ENCODE measurements at places on chromosomes 11 and 22.

- DNase-seq: no peak
Measured at GRCh38 chr22:37101311-37102066, 8.0 kb downstream of the TMPRSS6 start.

DNA sequence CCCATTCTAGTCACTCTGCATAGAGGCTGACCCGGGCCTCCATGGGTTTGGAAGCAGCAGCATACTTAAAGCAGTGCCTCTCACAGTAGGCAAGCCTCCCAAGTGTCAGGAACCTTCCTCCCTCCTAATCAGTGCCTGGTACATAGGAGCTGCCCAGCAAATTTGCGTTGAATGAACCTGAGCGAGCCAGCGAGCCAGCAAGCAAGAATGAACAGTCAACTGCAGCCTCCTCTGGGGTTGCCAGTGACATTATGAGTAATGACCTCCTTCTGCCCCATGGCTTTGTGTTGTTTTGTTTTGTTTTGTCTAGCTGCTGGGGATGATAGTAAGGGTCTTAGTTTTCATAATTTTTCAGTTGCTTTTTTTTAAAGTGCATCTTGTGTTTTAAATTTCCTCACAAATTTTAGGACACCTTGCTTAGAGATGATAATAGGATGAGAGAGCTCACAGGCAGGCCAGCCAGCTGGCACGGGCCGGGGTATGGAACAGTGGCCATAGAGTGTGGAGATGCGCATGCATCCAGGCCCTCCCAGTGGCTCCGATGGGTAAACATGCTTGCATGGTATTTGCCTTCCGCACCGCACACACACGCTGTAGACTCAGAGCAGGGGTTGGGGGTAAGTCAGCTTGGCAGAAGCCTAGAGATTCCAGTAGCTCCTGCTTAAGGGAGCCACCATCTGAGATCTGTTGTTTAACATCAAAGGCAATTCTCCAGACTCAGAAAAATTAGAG is 36.1 kb downstream of the TTC12 start:
- no peak for DNase-seq

DNA sequence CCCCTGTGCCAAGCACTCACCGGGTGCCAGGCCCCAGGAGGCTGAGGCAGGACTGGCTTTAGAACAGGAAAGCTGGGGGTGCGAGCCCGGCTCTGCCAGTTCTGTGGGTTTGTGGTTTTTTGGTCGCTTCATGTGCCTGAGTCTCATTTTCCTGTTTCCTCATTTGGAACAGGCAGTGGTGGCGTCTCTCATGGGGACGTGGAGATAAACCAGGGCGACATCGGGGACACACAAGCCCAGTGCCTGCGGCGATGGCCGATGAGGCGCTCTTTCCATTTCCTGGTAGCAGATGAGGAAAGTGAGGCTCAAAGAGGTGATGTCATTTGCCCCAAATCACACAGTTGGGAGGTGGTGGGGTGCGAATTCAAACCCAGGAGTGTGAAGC is 20.8 kb upstream of the CHKA start:
- no peak for DNase-seq

GRCh38 chr11:31415435-31415834 is 45.8 kb downstream of the DNAJC24 start:
- DNase-seq: no peak

- DNase-seq: no peak
Measured at GRCh38 chr11:8747173-8747572, 64.6 kb downstream of the RPL27A start.

GRCh38 chr11:130464291-130464812 is 15.9 kb downstream of the ADAMTS15 start:
- DNase-seq: no peak

DNA sequence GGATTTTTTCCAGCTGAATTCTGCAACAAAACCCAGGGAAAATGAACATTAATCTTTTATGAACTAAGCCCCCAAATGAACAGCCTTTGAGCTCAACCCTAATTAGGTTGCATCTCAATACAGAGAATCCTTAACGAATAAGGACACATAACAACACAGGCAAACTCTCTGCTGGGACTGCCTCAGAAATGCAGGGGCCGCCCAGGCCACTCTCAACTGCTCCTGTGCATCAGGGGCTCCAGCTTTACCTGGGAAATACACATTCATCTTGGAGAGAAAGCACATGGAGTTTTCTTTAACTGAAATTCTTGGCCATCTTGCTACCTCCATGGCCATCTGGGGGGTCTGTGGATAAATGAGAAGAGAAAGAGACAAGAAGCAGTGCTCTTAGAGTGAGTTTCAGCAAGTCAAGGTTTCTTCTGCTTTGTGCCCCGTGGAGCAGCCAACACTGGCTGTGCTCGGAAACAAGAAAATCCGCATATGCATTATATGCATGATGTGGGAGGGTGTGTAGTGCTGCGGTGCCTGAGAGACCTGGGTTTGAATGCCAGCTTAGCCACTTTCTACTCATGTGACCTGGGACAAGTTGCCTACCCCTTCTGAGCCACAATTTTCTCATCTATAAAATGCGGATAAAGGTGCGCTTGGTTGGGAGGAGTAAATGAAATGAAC is 81.9 kb upstream of the RCN1 start:
- no peak for DNase-seq

GRCh38 chr22:33272180-33272579 is 214.0 kb upstream of the SYN3 start:
- DNase-seq: no peak

- DNase-seq: no peak
Measured at GRCh38 chr11:35088226-35088625, 50.7 kb upstream of the CD44 start.

DNA sequence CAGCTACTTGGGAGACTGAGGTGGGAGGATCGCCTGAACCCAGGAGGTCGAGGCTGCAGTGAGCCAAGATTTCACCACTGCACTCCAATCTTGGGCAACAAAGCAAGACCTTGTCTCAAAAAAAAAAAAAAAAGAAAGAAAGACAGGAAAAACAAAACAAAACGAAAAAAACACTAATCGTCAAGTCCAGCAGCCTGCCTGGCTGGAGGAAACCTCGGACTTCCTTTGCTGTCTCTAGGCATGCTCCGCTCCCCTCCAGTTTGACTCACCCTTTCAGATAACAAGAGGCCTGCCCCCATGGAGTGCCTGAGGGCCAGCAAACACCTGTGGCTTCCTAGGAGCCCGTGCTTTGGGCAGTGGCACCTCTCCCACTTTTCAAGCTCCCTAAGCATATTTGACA is 28.8 kb upstream of the CHKA start:
- DNase-seq: no peak

DNA sequence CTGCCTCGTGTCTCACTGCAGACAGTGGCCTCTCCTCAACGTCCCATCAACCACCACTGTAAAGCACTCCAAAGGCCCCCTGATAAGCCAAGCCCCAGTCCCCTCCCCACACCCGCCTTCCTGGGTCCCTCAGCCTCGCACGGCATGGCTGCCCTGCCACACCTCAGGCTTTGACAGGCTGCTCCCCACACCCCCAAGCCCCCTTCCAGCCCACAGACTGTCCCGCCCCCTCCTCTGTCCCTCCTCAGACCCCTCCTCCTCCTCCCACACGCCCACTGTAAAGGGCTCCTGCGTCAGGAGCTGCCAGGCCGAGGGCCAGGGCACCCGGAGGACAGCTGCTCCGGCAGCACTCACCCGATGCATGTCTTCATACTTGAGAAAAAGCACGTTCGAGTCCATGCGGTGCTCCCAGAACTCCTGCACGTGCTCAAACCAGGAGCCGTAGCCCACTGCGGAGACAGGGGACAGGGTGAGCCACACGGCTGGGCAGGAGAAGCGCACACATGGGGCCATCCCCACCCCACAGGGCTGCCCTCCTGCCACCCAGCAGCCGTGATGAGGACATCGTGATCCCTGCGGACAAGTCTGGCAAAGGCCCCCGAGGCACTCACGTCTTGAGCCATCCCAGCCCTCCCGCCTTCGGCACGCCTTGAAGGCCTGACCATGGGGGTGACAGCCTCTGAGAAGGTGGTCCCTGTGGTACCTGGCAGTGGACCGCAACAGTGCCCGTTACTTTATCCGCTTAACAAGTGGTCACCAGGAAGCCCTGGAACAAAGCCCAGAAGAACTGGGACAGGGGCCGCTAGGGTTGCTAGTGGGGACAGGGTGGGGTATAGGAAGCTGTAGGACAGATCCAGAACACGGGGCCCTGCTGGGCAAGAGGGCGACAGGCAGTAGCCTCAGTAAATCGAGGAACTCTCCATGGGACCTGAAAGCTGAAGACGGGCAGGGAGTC is 21.5 kb upstream of the EFCAB6 start:
- DNase-seq: no peak

DNA sequence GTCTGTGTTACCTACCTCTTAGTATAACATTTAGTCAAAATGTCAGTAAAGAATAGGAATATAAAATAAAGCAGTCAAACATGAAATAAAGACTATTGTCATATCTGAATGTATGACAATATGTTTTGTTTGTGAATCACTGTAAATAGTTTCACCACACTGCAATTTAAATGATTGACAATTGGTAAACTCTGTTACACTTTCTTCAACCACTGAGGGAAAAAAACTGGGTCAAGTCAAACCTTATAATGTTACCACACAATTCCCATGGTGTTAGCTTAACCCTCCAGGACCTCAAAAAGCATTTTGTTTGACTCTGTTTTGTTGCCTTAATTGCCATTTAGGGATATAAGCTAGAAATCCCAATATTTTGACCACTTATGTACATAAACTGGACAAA is 10.5 kb upstream of the MMP13 start:
- DNase-seq: no peak

DNA sequence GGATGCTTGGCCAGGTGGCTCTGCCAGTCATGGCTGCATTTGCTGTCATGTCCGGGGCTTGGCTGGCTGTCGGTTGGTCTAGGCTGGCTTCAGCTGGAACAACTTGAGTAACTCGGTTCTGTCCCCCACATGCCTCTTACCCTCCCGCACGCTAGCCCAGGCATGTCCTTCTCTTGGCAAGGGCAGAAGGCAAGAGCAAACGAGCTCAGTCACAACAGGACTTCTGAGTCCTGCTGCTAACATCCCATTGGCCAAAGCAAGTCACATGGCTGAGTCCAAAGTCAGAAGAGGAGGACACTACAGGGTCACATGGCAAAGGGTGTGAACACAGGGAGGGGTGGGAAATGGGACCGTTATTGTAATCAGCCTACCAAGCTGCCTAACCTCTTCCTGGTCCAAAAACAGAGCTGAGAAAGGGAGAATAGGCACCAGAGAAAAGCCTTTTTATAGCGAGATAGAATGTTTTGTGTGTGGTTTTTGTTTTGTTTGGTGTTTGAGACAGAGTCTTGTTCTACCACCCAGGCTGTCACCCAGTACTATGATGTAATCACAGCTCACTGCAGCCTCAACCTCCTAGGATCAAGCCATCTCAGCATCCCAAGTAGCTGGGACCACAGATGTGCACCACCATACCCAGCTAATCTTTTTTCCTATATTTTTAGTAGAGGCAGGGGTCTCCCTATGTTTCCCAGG is 81.9 kb downstream of the MN1 start:
- no peak for DNase-seq

GRCh38 chr11:72305891-72306585 is 62.1 kb upstream of the PHOX2A start:
- no peak for DNase-seq

- DNase-seq: no peak
Measured at GRCh38 chr11:9626496-9627394, 37.1 kb upstream of the SWAP70 start.

GRCh38 chr22:17794726-17795542 is 20.7 kb upstream of the BID start:
- DNase-seq: no peak

DNA sequence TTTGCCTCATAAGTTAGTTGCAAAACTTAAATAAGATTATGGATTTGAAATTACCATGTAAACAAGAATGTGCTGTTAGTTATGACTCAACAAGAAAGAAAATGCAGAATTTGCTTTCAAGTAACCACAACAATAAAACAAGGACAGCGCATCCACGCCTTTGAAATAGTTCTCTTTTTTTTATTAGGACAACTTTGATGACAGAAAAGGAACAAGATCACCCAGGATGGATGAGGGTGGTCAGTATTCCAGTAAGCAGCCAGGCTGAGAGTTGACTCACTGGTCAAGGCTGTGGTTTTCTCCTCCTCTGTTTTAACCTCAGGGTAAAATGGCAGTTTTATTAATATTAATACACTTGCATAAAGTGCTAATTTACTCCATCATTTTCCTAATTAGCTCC is 544.4 kb downstream of the OPCML start:
- DNase-seq: no peak

GRCh38 chr11:94923004-94923334 is 50.4 kb downstream of the CWC15 start:
- DNase-seq: no peak

GRCh38 chr11:60594998-60595642 is 79.9 kb downstream of the MS4A13 start:
- DNase-seq: no peak

- DNase-seq: no peak
Measured at GRCh38 chr11:60240662-60241061, 2.3 kb downstream of the MS4A4E start.

DNA sequence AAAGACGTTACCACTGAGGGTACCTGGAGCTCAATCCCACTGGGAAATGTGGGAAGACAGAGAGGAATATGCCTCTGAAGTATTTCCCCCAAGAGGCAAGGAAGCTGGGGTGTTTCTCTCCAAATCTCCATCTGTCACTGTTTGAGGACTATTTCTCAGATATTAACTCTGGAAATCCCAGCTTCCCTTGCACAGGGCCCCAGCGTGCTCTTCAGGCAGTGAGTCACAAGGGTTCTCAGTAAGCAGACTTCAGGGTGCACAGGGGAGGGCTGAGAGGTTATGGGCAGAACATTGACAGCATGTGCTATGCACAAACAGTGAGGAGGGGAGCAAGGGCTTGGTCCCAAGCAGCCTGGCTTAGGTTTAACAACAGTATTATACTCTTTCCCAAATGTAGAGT is 60.9 kb upstream of the EED start:
- no peak for DNase-seq

GRCh38 chr22:36327922-36328551 is 59.7 kb downstream of the MYH9 start:
- DNase-seq: no peak

GRCh38 chr11:61065955-61066638 is 36.2 kb upstream of the CD5 start:
- DNase-seq: no peak

DNA sequence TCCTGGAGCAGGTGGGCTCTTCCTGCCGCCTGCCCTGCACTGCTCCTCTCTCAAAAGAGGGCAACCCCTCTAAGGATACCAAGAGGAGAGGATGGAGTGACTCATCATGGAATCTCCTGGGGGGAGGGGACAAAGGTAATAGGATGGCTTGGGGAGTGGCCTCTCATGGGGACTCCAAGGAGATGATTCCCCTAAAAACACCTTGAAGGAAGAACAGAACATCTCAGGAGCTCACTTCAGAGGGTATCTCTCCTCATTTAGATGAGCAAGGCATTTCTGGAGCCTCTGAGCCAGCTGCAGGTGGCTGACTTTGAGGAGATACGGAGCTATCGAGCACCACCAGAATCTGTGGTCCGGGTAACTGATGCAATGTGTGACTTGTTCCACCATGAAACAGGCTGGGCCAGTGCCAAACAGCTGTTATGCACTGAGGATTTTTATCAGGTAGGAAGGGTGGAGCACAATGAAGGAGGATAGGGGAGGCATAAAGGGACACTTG is 40.2 kb downstream of the RRP8 start:
- no peak for DNase-seq

- no peak for DNase-seq
Measured at GRCh38 chr11:119029340-119030028, 1.2 kb downstream of the SLC37A4 start.

GRCh38 chr22:24433828-24434470 is 6.5 kb downstream of the ADORA2A start:
- peak; percentile 86 for DNase-seq

All from forelimb muscle (tissue), 1 donor.